ENCODE measurements at places on chromosomes 7 and 10. TPM values are rescaled to one million over a fixed set of nuclear protein-coding genes. Genes with fewer than 3 reads are reported as not detected.
A peak's percentile ranks its signal among the peaks of the same experiment; 100 is the strongest.

DNA sequence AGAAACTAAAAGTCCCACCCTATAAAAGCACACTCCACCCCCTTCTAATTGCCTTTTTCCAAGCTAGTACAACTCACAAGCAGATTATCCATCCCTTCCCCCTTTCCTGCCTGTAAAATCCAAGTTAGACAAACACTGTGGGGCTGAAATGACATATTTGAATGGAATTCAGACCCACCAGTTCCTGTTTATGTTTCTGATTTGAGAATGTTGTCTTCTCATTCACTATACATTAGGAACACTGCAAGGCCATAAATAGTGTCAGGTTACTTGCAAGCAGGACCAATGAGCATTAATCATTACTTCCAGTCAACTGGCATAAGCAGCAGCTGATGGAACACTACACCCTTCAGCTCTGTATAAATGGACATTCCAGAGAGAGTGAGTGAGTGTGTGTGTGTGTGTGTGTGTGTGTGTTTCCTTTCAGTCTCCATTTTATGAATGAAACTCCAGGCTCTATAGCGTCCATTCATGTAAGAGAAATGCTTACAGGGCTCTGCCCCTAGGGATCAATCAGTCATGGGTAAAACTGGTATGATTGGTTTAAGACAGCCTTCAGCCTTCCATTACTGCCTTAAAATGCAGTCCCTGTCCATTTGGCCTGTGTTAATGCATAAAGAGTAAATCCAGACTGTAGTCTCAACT is 69.3 kb downstream of the ETV1 start:
- peak overlapping the region; percentile 72 for H3K4me3 ChIP-seq
- H3K27ac ChIP-seq: peak overlapping the region; percentile 86
- peak; percentile 65 for DNase-seq
- H3K4me1 ChIP-seq: peaks cover 32% of the 10 kb centered on the region
- H3K36me3 ChIP-seq: peaks cover 22% of the 10 kb centered on the region

PALD1 gene
- 14.1 TPM for total RNA-seq

DNA sequence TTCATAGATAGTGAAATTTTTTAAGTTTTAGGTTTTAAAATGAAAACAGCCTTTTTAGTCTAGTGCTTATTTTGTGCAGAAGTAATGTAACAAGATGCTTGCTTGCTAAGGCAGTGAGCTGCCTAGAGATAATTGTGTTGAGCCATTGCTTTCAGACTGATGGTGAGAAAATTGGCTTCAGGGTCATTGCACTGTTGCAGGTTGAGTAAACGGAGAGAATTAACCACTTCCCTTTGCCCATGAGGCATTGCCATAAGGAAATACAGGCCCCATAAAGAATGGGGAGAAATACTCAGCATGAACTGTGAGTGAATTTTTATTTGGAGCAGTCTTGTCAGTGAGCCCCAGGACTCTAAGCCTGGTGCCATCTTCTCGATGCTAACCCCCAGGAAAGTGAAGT is 140.5 kb downstream of the LRRC4 start:
- no peak overlapping the region for H3K27ac ChIP-seq
- no peak overlapping the region for H3K4me3 ChIP-seq
- H3K4me1 ChIP-seq: peaks cover 31% of the 10 kb centered on the region
- DNase-seq: no peak
- no peaks in the 10 kb centered on the region for H3K27me3 ChIP-seq
- peaks cover 28% of the 10 kb centered on the region for H3K36me3 ChIP-seq

GRCh38 chr10:18743926-18744325 is 84.7 kb downstream of the ARL5B start:
- DNase-seq: no peak
- no peaks in the 10 kb centered on the region for H3K27me3 ChIP-seq
- no peaks in the 10 kb centered on the region for H3K4me1 ChIP-seq
- H3K36me3 ChIP-seq: no peaks in the 10 kb centered on the region

DNA sequence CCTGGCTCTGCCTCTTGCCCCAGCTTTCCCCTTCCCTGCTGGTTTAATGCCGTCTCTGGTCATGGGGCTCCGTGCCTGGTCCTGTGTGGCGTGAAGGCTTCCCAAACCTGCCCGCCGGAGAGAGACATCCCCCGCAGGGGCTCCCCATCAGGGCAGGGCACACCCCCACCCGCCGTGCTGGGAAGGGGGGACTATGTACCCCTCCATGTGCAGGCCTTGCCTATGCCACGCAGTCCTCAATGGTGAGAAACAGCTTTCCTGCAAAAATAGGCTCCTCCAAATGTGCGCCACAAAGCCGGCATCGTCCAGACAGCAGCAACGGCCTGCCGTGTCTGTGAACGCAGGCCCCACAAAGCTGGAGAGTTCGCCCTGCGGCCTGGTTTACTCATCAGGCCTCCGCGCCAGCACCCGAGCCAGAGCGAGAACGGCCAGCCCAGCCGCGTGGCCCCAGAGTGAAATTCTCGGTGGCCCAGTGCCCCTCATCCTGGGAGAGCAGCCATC is 313.4 kb downstream of the DNAJB6 start:
- H3K27ac ChIP-seq: no peak overlapping the region
- peaks cover 14% of the 10 kb centered on the region for H3K36me3 ChIP-seq
- H3K4me3 ChIP-seq: no peak overlapping the region
- no peaks in the 10 kb centered on the region for H3K4me1 ChIP-seq

GRCh38 chr10:102067091-102067916 is 2.2 kb downstream of the HPS6 start:
- no peak overlapping the region for H3K27ac ChIP-seq
- H3K4me1 ChIP-seq: peaks cover 19% of the 10 kb centered on the region
- peaks cover 17% of the 10 kb centered on the region for H3K27me3 ChIP-seq

ADRA2A gene
- 0.07 TPM for total RNA-seq

SLC39A12 gene
- not detected for total RNA-seq

EBF3 gene
- total RNA-seq: 11.6 TPM

GRCh38 chr7:139870380-139870779 is 41.3 kb downstream of the TBXAS1 start:
- no peak overlapping the region for H3K4me3 ChIP-seq
- H3K36me3 ChIP-seq: no peaks in the 10 kb centered on the region
- peaks cover 3% of the 10 kb centered on the region for H3K27me3 ChIP-seq

DEPP1 gene
- 0.50 TPM for total RNA-seq

FAM180A gene
- not detected for total RNA-seq

Data from neural crest cell (in vitro differentiated cells).